Activated CD4-positive, alpha-beta T cell treated with anti-CD3 and anti-CD28 coated beads, Interleukin-2, amount 10 ng/mL, durations not matched to agents 24 days and 14 days (primary cell): ENCODE measurements at places on chromosomes 5 and 9. TPM values are rescaled to one million over a fixed set of nuclear protein-coding genes. Genes with fewer than 3 reads are reported as not detected.

SLC38A9 gene
- 20.5 and 21.4 TPM in 2 replicates for total RNA-seq

CMYA5 gene
- total RNA-seq, result 0.12 and 0.14 TPM in 2 replicates

OR13D1 gene
- total RNA-seq, result not detected in 2 replicates

DHFR gene
- total RNA-seq, result 66.5 and 73.4 TPM in 2 replicates

IRX2 gene
- not detected in 2 replicates for total RNA-seq

DNA sequence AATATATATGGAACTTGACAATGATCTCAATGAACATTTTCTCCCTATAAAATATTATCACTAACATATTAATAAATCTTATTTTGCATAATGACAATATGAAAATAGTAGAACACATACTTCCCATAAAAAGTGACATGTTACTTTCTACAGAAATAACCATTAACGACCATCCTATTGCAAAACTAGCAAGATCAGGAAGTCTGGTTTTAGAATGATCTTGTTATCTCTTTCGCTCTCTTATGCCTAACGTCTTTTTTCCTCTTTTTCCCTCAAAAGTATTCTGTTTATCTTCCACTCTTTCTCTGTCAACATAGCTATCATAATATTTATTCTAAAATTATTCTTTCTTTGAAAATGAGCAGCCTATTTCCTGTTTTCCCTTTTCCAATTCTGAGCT is 21.6 kb upstream of the C5orf46 start:
- H3K27me3 ChIP-seq, result no peaks in the 10 kb centered on the region
- DNase-seq, result no peak
- H3K36me3 ChIP-seq, result no peaks in the 10 kb centered on the region
- H3K4me1 ChIP-seq, result no peaks in the 10 kb centered on the region

DNA sequence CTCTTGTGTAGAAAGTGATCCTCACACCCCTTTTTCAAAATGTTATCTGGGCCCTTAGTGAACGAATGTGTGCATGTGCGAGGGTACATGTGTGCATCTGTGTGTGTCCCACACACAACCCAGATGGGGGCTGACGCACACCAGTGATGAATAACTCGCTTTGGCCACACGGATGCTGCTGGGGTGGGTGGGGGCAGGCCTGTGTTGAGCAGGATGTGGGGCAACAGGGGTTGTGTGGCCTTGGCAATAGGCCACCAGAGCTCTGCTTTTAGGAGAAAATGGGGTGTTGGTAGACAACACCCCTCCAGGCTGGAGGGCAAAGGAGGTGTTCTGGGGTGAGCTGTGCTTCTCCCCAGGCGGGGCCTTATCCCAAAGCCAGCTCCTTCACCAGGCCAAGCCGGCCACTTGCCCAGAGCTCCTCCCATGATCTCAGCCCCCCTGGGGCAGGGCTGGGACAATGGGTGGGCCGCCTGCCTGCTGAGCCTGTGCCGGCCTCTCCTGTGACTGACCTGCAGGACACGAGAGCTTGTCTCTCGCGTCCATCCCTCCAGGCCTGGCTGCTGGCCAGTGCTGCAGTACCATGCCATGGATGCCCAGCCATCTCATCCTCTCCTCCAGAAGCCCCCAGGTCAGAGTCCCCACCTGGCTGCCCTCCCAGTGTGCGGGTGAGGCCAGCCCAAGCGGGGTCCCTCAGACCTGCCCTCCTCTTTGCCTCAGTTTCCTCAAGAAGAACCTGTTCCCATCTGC is 1.7 kb downstream of the DBN1 start:
- H3K27me3 ChIP-seq, result peaks cover 8% of the 10 kb centered on the region
- no peaks in the 10 kb centered on the region for H3K36me3 ChIP-seq
- H3K4me3 ChIP-seq, result peak overlapping the region; percentile 47
- peak overlapping the region; percentile 48 for H3K27ac ChIP-seq

DNA sequence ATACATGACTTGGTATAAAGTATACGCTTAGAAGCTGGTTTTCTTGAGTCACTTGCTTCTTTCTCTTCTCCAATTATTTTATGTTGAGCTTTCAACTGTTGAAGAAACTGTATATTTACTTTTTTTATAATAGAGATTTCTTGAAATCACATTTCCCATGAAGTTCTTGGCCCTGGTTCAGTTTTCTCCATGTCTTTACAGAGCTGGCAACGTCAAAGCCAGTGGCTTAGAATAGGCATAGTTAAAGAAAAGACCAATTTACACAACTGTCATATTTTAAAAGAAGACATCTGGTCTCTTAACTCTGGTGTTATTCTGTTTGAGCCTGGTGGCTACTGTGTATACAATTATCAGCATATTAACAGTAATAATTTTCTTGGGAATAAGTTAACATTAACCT is 1249.3 kb downstream of the CDH12 start:
- H3K36me3 ChIP-seq, result no peaks in the 10 kb centered on the region
- H3K27ac ChIP-seq, result no peak overlapping the region
- DNase-seq, result no peak
- H3K4me3 ChIP-seq, result no peak overlapping the region
- H3K4me1 ChIP-seq, result no peaks in the 10 kb centered on the region

GRCh38 chr9:93898026-93898425 is 57.1 kb downstream of the BARX1 start:
- H3K27me3 ChIP-seq, result no peaks in the 10 kb centered on the region
- peak; percentile 67 for DNase-seq
- peak overlapping the region; percentile 22 for H3K27ac ChIP-seq
- H3K4me1 ChIP-seq, result peaks cover 9% of the 10 kb centered on the region
- H3K36me3 ChIP-seq, result no peaks in the 10 kb centered on the region

GRCh38 chr9:107733523-107733894 is 243.9 kb upstream of the KLF4 start:
- H3K27ac ChIP-seq, result no peak overlapping the region
- H3K4me3 ChIP-seq, result no peak overlapping the region
- no peaks in the 10 kb centered on the region for H3K36me3 ChIP-seq
- no peaks in the 10 kb centered on the region for H3K27me3 ChIP-seq
- no peaks in the 10 kb centered on the region for H3K4me1 ChIP-seq

DNA sequence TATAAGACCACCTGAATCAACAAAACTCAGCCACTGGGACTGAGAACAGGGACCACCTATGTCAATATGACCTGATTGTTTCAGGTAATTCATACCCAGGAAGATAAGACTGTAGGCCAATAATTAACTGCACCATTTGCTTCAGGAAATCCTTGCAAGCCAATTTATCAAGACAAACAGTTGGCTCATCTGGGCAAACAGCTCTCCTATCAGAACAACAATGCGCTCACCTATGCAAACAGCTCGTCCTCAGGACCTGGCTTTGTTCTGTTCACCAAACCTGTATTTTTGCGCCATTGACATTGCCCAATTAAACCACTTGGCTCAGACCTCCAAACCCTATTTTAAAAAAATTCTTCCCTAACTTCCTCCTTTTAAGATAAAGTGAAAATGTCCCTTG is 92.3 kb upstream of the MARCHF11 start:
- no peaks in the 10 kb centered on the region for H3K4me1 ChIP-seq
- H3K27me3 ChIP-seq, result no peaks in the 10 kb centered on the region
- no peak overlapping the region for H3K27ac ChIP-seq
- no peak overlapping the region for H3K4me3 ChIP-seq
- H3K36me3 ChIP-seq, result no peaks in the 10 kb centered on the region
- DNase-seq, result no peak

DNA sequence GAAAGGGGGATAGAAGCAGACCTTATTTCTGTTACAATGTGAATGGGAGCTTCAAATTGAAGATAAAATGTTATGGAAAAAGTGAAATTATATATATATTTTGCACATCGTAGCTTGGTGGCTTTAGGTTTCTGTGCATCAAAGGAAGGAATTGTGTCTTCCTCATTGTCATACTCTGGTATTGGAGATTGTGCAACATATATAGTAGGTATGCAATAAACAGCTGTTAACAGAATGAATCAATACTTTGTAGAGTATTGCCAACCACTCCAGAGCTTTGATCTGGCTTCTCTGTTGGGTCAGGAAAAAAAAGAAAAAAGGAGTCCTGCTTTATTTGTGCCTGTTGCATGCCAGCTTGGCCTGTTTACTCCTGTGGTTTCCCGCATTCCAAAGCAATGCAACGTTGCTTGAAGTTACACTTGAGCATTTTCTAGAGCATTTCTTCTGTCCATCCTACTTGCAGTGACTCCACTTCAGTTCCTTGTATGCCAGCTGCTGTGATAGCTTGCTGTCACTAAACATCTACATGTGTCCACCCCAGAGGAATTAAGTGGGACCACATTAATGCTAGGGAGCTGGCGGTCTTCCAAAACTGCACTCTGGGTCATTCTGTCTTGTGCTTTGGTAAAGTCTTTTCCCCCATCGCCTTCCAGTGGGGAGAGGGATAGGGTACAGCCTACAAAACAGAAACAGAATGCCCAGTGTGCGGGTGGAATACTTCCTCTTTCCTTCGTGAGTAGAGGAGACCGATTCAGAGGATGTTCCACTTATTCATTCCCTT is 62.0 kb upstream of the MEF2C start:
- no peak for DNase-seq
- H3K27me3 ChIP-seq, result no peaks in the 10 kb centered on the region
- no peaks in the 10 kb centered on the region for H3K4me1 ChIP-seq
- no peak overlapping the region for H3K27ac ChIP-seq

DNA sequence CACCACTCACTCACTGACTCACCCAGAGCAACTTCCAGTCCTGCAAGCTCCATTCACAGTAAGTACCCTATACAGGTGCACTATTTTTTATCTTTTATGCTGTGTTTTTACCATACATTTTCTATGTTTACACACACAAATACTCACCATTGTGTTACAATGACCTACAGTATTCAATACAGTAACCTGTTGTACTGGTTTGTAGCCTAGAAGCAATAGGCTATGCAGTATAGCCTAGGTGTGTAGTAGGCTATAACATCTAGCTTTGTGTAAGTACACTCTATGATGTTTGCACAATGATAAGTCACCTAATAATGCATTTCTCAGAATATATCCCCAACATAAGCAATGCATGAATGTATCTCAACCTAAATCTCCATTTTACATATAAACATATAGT is 541.1 kb downstream of the NR2F1-AS1 start:
- H3K36me3 ChIP-seq, result no peaks in the 10 kb centered on the region
- H3K4me3 ChIP-seq, result no peak overlapping the region
- no peaks in the 10 kb centered on the region for H3K4me1 ChIP-seq
- DNase-seq, result no peak
- H3K27me3 ChIP-seq, result no peaks in the 10 kb centered on the region

GRCh38 chr5:73808911-73809310 is 182.9 kb downstream of the ARHGEF28 start:
- no peak for DNase-seq
- peaks cover 7% of the 10 kb centered on the region for H3K27me3 ChIP-seq
- H3K27ac ChIP-seq, result no peak overlapping the region
- H3K36me3 ChIP-seq, result no peaks in the 10 kb centered on the region
- H3K4me1 ChIP-seq, result no peaks in the 10 kb centered on the region
- no peak overlapping the region for H3K4me3 ChIP-seq

- no peak overlapping the region for H3K27ac ChIP-seq
- no peaks in the 10 kb centered on the region for H3K4me1 ChIP-seq
- H3K27me3 ChIP-seq, result peaks cover 14% of the 10 kb centered on the region
- H3K36me3 ChIP-seq, result no peaks in the 10 kb centered on the region
- no peak for DNase-seq
These were observed 26.2 kb upstream of the WDR41 start for GRCh38 chr5:77518304-77518703.

- no peaks in the 10 kb centered on the region for H3K4me1 ChIP-seq
- peaks cover 7% of the 10 kb centered on the region for H3K36me3 ChIP-seq
- H3K27ac ChIP-seq, result no peak overlapping the region
- DNase-seq, result no peak
- no peak overlapping the region for H3K4me3 ChIP-seq
- no peaks in the 10 kb centered on the region for H3K27me3 ChIP-seq
These were observed 67.5 kb downstream of the CWC27 start for GRCh38 chr5:64836190-64836755.

DNA sequence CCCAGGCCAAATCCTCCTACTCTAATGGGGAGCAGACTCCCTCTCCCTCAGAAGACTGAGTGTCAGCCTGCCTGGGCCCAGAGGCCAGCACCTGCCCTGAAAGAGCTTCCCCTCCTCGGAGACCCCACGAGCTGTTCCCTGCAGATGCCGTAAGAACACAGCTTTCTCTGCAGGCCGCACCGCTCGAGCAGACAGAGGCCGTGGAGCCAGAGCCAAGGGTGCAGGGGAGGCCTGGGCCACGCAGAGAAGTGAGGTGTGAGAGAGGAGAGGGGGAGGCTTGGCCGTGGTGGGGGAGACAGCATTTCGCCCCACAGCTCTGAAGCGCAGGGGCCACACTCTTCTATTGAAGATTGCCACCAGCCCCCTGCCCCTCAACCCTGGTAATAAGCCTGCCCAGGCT is 62.8 kb upstream of the GARNL3 start:
- no peak overlapping the region for H3K27ac ChIP-seq
- H3K4me3 ChIP-seq, result no peak overlapping the region
- no peak for DNase-seq
- H3K4me1 ChIP-seq, result peaks cover 4% of the 10 kb centered on the region
- H3K27me3 ChIP-seq, result peaks cover 3% of the 10 kb centered on the region
- no peaks in the 10 kb centered on the region for H3K36me3 ChIP-seq

DNA sequence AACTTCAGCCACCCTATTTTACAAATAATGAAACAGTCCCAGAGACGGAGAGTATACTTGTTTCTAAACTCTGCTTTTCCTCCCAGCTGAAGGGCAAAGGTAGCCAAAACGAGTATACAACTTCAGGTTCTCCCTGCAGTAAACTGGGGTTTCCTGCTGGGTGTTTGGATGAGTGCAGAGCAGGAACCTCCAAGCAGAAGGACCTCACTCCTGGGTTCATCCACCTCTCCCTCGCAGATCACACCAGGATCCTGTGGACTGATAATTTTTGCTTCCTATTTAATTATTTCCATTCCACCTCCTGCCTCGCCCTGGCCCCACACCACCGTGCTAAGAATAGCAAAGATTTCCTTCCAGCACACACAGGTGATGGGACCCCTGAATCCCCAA is 2.0 kb upstream of the FOXB2 start:
- peak overlapping the region; percentile 57 for H3K27ac ChIP-seq
- DNase-seq, result no peak
- peaks cover 9% of the 10 kb centered on the region for H3K4me1 ChIP-seq
- peaks cover 82% of the 10 kb centered on the region for H3K27me3 ChIP-seq
- H3K36me3 ChIP-seq, result peaks cover 12% of the 10 kb centered on the region

GRCh38 chr5:174187481-174187880 is 142.0 kb downstream of the NSG2 start:
- no peaks in the 10 kb centered on the region for H3K4me1 ChIP-seq
- no peak overlapping the region for H3K27ac ChIP-seq
- no peaks in the 10 kb centered on the region for H3K36me3 ChIP-seq
- DNase-seq, result no peak
- no peak overlapping the region for H3K4me3 ChIP-seq

GRCh38 chr9:2907411-2907810 is 63.5 kb upstream of the PUM3 start:
- no peaks in the 10 kb centered on the region for H3K4me1 ChIP-seq
- no peak overlapping the region for H3K27ac ChIP-seq
- no peaks in the 10 kb centered on the region for H3K36me3 ChIP-seq
- no peak for DNase-seq
- no peak overlapping the region for H3K4me3 ChIP-seq
- peaks cover 5% of the 10 kb centered on the region for H3K27me3 ChIP-seq

DNA sequence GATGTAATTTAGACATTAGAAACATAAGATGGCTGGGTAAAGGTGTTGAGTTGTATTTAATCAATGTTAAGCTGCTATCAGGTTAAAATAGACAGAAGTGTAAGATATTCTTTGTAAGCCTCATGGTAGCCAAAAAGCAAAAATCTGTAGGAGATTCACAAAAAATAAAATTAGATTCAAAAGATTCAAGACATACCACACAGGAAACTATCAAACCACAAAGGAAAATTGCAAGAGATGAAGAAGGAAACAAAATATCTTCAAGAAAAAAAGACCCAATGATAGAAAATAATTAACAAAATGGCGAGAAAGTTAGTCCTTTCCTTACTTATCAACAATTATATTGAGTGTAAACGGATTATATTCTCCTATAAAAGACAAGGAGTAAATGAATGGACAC is 15.3 kb downstream of the XRCC4 start:
- no peak for DNase-seq
- H3K27me3 ChIP-seq, result no peaks in the 10 kb centered on the region
- no peak overlapping the region for H3K27ac ChIP-seq
- H3K36me3 ChIP-seq, result peaks cover 19% of the 10 kb centered on the region
- peaks cover 11% of the 10 kb centered on the region for H3K4me1 ChIP-seq
